ENCODE measurements at places on chromosomes 2 and 18.

DNA sequence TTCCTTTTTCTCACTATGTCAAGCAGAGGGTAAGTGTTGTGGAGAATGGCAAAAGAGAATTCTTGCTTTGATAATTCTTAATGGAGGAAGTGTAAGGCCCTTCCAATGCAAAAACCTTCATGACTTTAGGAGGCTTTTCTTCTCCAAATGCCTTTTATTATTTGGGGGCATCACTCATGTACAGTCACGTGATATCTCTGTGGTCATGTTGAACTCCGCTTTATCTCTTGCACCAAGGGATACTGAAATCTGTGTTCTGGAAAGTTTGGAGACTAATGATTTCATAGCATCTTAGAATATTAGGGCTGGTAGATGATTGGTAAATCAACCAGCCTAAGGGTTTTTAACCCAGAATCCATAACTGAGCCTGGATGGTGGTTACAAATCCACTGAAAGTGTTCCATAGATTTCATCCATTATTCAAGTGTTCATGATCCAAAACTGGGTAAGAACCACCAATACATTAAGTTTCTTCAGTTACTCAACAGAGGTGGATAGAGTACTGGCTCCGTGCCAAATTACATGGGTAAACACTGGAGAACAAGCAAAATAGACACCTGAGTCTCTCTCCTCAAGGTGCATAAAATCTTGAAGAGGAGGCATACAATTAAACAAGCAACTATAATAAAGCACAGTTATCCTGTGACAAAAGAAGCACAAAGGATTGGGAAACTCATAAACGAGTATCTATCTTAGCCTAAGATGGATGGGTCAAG is 169.6 kb upstream of the EPHA4 start:
- no peak for DNase-seq

DNA sequence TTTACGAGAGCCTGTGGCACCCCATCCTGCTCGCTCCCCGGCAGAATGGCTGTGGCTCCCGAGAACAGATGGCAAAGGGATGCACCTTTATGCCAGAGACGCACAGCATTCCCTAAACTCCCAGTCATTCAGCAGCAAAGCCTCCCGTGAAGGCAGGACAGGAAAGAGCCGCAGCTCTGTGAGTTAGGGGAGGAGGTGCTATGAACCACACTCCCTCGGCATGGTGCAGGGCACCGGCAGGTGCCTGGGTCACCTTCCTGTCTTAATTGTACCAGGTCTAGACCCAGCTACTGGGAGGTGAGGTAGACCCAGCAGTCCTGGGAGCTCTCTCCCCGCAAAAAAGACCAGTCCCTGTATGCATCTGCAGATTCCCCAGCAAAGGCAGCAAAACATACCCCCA is 149.8 kb downstream of the TWIST2 start:
- DNase-seq: no peak

DNA sequence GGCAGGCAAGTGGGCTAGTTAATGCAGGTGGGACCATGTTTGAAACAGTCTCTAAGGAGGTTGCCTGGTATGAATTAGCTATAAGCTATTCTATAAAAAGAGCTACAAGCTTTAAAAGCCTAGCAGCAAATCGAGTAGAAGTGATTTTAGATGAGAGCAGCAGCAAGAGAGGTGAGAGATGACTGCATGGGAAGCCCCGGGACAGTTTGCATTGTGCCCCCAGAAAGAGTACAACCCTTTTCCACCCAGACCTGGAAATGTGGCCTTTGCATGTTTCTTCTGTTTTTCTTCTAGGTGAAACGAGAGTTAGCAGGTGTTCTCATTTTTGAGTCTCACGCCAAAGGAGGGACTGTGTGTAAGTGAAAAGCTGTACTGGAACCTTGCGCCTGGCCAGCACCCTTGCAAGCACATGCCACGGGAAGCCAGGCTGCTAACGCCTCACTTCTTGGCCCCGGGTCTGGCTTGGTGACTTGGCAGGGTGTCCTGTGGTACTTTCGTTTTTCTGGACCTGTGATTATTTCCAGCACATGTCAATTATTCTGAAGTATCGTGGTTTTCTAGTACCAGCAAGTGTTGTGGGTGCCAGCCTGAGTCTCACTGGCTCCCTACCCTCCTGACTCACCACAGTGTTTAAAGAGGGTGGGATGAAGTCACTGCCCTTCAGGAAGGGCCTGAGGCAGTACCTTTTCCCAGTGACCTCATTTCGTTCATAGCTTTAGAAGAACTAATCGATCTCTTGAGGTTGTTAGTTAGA is 90.3 kb upstream of the MAP3K20 start:
- no peak for DNase-seq

DNA sequence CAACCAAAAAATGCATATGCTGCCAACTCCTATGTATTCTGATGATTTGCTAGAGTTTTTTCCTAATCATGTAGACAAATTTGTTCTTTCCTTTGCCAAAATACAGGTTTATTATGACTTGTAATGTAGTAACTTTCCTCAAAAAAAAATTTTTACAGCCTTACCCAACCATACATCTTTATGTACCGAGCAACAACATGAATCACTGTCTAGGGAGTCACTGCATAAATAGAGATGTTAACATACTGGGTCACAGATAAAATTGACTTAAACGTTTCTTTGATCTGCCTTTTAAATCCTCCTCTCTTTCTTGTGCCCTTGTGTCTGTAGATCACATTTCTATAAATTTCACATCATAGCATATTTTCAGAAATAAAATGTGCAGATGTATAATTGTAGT is 143.6 kb downstream of the MBD2 start:
- no peak for DNase-seq

DNA sequence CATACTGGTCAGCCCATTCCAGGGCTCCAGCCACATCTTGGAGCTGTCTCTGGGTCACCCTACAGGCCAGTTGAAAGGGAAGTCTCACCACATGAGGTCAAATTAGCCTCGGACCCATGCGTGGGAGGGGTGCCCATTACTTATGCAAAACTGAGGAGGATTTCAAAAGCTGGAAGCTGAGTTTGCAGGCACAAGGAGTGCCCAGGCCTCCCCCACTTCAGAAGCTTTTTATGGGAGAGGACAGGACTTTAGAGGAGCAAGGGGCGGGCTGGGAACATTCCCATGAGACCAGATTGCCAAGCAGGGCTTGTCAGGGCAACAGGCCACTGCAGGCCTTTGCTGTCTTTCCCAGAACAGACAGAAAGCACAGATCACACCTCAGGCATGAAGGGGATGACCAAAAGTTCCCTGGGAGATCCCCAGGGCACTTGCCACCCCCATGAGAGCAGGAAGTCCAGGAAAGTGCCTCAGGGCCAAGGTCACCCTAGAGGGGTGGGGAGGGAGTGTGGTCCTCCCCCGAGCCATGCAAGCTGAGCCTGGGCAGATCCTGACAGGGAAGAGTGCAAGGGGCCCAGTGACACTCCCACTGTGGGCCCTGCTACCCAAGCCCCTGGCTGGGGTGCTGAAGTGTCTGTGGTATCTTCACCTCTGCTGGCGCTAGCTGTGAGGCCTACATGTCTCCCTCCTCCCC is 267.7 kb downstream of the BCL11A start:
- no peak for DNase-seq

GRCh38 chr2:16470936-16471490 is 194.6 kb downstream of the CYRIA start:
- no peak for DNase-seq

GRCh38 chr2:67295406-67295805 is 101.7 kb upstream of the ETAA1 start:
- DNase-seq: no peak

GRCh38 chr2:191202209-191202721 is 42.9 kb upstream of the MYO1B start:
- no peak for DNase-seq

- DNase-seq: peak; percentile 11
Measured at GRCh38 chr2:11166476-11166875, 11.2 kb downstream of the SLC66A3 start.

GRCh38 chr2:116582850-116583249 is 1231.6 kb upstream of the DDX18 start:
- no peak for DNase-seq

GRCh38 chr2:157261199-157261782 is 3.8 kb downstream of the GALNT5 start:
- no peak for DNase-seq

DNA sequence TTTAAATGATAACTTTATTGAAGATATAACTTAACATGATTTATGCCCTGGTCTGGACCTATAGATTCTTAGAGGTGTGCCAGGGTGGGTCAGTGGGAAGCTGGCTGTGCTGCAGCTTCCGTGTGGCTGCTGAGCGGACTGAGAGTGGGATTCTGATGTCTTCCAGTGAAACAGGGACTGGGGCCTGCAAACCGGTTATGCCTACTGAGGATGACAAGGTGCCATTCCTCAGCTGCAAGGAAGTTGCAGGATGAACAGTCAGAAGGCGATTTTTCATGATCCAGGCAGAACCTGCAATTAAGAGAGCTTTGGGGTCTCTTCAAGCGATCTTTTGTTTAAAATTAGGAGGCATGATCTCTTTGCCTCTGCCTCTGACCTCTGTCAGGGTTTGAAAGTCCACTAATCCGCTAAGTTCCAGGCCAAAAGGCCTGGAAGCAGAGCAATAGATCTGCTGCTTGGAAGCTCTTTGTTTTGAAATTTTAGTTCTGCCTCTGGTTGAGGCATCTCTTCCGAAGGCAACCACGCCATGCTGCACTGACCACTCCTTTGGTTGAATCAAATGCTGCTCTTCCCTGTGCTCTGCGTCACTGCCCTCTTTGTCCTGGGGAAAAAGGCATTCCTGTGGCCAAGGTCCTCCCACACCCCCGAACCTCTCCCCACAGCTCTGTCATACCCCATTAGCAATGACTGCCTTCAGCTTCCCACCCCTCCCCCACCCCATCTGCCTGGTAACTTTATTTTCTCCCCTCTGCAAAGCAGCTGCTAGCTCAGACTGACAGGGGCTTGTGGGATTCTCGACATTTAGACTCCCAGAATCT is 2.0 kb downstream of the TMEM169 start:
- no peak for DNase-seq

- DNase-seq: no peak
Measured at GRCh38 chr18:79442508-79443221, 46.9 kb downstream of the NFATC1 start.

- DNase-seq: no peak
Measured at GRCh38 chr2:235366390-235366789, 127.5 kb upstream of the AGAP1 start.

DNA sequence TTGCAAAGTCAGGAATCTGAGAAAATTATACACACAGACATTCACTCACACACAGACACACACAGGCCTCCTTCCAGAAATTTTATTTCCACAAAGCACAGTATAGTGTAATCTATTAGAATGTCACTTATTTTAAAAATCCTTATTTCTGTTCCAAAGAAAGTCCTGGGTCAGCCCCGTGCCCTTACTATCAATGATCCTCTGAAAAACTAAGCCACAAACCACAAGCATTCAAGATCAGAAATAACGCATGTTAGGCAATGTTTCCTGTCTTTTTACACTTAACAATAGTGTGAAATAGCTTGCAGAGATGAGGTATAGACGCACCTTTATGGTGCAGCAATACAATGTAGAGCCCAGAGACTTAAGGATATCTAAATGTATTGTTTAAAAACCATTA is 25.8 kb downstream of the TBC1D8 start:
- DNase-seq: no peak

DNA sequence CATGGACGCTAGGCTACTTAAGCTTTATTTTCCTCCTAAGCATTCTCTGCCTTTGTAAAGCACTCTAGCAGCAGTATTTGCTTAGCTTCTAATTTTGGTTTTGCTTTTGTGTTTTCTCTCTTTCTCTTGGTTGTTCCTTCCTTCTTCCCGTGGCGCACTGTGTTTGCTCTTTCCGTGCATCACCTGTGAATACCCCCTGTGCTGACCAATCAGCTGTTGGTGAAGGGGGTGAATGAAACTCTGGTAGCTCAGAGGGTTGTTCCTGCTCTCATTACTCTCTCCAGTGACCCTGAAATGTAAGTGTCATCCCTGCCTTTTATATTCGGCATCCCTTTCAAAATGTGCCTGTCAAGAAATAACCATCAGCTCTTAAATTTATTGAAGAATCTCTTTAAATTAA is 45.5 kb upstream of the TNFRSF11A start:
- DNase-seq: no peak

- no peak for DNase-seq
Measured at GRCh38 chr2:142536966-142537365, 340.5 kb upstream of the KYNU start.

DNA sequence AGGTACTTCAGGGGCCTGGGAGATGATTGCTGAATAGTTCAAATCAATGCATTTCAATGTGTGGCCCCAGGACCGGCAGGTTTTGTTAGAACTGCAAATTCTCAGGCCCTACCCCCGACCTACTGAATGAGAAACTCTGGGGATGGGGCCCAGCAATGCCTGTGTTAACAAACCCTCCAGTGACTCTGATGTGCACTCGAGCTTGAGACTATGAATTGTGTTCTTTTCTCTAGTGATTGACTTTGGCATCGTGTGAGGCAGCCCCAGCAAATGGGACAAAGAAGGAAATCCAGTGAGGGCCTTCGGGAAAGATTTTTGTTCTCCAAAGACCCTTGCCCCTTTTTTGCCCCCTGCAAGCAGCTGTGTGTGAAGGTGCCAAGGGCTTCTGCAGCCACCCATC is 22.4 kb downstream of the ALK start:
- DNase-seq: no peak

DNA sequence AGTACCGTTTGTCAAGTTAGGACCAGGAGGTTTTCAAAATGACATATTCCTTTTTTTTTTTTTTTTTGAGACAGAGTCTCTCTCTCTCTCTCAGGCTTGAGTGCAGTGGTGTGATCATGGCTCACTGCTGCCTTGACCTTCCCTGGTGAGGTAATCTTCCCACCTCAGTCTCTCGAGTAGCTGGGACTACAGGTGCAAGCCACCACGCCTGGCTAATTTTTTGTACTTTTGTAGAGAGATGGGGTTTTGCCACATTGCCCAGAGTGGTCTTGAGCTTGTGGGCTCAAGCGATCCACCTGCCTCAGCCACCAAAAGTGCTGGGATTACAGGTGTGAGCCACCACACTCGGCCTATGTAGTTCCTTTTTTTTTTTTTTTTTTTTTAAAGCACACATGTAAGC is 127.9 kb upstream of the SEC11C start:
- no peak for DNase-seq

DNA sequence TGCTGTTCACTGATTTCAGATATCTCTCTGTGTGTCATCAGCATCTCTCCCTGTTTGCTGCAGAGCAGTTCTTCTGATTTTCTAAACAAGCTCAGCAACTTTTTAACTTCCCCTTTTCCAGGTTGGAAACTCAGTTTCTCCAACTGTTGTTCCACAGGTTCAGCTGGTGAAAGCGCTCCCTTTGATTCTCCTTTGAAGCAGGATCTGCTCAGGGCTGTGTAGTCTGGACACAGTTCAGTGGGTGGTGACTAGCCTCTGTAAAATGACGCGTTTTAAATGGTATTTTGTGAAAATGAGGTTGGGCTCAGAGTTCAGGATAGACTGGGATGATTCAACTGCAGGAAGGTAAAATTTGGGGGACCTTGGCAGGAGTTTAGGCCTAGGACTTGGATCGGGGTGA is 106.3 kb downstream of the TRIM43 start:
- DNase-seq: no peak

DNA sequence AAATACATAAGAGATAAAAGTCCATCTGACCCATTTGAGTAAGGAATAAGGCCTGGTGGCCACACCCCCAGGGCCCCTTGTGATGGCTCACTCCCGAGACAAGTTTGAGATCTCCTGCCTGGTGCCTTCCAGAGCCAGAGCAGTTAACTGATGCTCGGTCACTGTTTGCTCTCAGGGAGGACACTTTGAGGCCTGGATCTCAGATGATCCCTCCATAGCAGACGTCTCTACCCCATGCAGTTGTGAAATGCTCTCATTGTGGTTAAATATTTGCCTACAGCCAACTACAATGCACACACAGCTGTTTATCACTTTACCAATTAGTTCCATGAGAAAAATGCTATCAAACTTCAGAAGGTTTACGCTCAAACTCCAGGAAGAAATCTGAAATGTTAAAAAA is 12.3 kb downstream of the GYPC start:
- no peak for DNase-seq

Measured in H1 (cell line).